ENCODE measurements at places on chromosomes 4 and X.

DNA sequence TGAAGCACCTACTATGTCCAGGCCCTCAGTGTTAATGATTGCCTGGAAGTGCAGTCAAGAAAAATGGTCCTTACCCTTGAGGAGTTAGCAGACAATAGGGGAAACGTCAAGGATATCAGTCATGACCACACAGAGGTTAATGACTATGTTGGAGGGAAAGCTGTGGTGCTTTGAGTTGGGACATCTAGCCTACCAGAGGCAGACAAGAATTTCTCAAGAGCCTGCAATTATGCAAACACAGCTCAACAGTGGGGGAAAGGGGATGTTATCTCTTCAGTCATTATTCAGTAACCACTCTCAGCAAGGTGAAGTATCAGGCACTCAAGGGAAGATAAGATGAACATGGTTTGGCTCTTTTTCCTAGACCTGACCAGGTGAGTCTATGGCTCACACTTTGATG is 7.0 kb upstream of the FGFBP1 start:
- H3K36me3 ChIP-seq, result no peaks in the 10 kb centered on the region
- no peak for DNase-seq
- H3K27me3 ChIP-seq, result no peaks in the 10 kb centered on the region
- no peak overlapping the region for H3K27ac ChIP-seq

DNA sequence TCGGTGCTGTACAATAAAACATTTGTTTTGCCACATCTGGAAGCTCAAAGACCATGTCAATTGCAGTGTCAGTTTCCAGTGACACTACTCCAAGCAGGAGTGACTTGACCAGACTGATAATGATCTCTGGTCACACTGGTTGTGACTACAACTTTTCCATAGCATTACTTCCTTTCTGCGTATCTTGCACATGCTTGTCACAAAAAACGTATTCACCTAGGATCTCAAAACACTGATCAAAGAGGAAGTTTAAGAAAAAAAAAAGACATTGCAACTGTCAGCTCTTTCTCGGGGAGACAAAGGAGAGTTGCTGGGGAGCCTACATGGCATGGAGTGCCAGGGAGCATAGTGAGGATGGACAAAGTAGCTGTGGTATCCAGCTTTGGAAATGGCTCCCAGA is 60.6 kb downstream of the OPHN1 start:
- H3K4me1 ChIP-seq, result no peaks in the 10 kb centered on the region
- H3K4me3 ChIP-seq, result no peak overlapping the region
- DNase-seq, result no peak
- no peaks in the 10 kb centered on the region for H3K27me3 ChIP-seq
- no peaks in the 10 kb centered on the region for H3K36me3 ChIP-seq

- H3K4me1 ChIP-seq, result peaks cover 11% of the 10 kb centered on the region
- peaks cover 28% of the 10 kb centered on the region for H3K36me3 ChIP-seq
- H3K27ac ChIP-seq, result no peak overlapping the region
These were observed 14.0 kb downstream of the RBMX start for GRCh38 chrX:136866337-136867095.

GRCh38 chrX:9149501-9150245 is 115.7 kb upstream of the FAM9B start:
- H3K4me3 ChIP-seq, result no peak overlapping the region
- H3K27me3 ChIP-seq, result no peaks in the 10 kb centered on the region
- H3K4me1 ChIP-seq, result no peaks in the 10 kb centered on the region
- no peaks in the 10 kb centered on the region for H3K36me3 ChIP-seq
- no peak for DNase-seq

DNA sequence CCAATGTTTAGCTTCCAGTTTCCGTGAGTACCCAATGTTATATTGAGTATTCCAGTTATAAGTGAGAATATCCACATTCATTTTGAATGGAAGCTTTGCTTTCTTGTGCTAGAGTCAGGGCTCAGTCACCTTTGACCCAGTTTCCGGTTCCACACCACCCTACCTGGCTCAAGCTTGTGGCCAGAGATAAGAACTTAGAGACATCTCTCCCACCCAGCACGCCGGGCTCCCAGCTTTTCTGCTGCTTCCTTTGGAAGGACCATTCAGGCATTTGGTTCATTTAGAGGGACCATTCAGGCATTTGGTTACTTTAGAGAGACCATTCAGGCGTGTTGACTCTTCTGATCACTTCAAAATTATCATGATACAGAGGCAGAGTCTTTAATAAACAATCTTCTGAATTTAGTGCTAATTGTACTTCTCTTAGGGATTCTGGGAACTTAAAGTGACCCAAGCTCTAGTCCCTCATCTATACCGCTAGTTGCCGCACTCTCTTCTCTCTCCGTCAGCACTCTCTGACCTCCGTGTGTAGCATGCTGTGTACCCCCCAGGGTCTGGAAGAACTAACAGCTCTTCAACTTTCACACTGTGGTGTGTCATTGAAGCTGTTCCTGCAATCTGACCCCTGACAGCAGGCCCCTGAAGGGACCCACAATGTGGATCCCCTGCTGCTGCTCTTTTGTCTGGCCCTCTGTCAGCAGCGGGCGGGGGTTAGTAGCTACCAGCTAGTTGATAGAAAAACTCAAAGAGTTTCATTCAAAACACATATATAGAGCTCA is 943.1 kb downstream of the ARAP2 start:
- no peak overlapping the region for H3K27ac ChIP-seq
- H3K36me3 ChIP-seq, result no peaks in the 10 kb centered on the region
- H3K27me3 ChIP-seq, result no peaks in the 10 kb centered on the region
- DNase-seq, result no peak

DNA sequence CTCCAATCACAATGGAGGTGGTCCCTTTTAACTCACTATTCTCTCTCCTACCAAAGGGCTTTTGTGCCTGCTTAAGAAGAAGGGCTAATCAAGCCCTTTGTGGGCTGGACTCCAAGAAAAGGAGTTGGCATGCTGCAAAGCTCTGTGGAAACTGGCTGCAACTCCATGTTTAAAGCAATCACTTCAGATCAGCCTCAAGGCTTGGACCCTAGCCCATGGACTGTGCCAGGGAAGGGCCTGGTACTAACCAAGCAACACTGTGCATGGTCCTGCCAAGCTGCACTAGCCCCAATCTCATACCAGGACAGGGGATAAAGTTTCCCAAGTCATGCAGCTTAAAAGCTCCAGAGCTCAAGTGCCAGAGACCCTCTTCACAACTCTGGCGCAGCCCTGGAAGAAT is 86.7 kb downstream of the ATP8A1 start:
- no peak overlapping the region for H3K27ac ChIP-seq
- no peak overlapping the region for H3K4me3 ChIP-seq
- H3K4me1 ChIP-seq, result peaks cover 9% of the 10 kb centered on the region
- H3K36me3 ChIP-seq, result no peaks in the 10 kb centered on the region

DNA sequence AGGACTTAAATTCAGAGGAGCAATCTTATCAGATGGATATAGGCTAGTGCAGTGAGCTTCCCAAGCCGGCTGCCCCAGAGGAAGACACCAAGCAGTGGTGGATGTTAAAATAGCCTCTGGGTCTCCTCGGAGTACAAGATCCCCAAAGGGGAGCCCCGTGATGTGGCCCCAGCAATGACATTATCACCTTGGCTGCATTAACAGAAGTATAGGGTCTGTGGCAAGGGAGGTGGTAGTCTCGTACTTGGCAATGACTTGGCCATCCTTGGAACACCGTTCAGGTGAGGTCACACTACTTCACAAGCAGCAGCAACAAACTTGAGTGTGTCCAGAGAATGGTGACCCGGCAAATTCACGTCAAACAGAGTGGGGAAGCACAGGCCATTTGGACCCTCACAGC is 67.8 kb downstream of the PSAPL1 start:
- no peak overlapping the region for H3K27ac ChIP-seq
- H3K4me3 ChIP-seq, result no peak overlapping the region
- DNase-seq, result no peak
- H3K27me3 ChIP-seq, result peaks cover 54% of the 10 kb centered on the region

DNA sequence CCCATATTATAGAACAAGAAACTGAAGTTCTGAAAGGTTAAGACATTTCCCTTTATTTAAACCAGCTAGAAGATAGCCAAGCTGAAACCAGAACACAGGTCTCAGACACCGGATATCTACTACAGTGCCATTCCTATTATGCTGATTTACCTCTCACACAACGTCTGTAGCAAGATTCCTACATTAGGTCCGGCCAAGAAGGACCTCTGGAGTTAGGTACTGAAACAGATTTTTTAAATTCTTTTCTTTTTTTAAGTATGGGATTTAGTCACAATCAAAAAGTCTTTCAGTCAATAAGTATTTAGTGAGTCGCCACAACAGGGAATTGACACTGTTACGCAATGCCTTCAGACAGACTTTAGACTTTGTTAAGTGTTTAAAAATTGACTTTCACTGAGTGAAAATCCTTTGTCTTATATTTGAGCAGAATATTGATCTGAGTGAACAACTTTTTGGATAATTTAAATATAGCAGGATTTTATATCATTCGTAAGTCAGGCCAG is 26.5 kb upstream of the SPANXN4 start:
- H3K27me3 ChIP-seq, result no peaks in the 10 kb centered on the region
- H3K4me3 ChIP-seq, result no peak overlapping the region
- no peak for DNase-seq
- H3K4me1 ChIP-seq, result no peaks in the 10 kb centered on the region
- no peak overlapping the region for H3K27ac ChIP-seq
- H3K36me3 ChIP-seq, result no peaks in the 10 kb centered on the region

- no peak overlapping the region for H3K27ac ChIP-seq
- H3K4me1 ChIP-seq, result no peaks in the 10 kb centered on the region
- no peaks in the 10 kb centered on the region for H3K27me3 ChIP-seq
- H3K4me3 ChIP-seq, result no peak overlapping the region
- H3K36me3 ChIP-seq, result no peaks in the 10 kb centered on the region
- DNase-seq, result no peak
These were observed 161.1 kb downstream of the FBXW7 start for GRCh38 chr4:152374606-152375285.

GRCh38 chrX:69932323-69932722 is 117.4 kb downstream of the AWAT2 start:
- no peak overlapping the region for H3K4me3 ChIP-seq
- no peaks in the 10 kb centered on the region for H3K27me3 ChIP-seq
- no peak for DNase-seq
- no peaks in the 10 kb centered on the region for H3K36me3 ChIP-seq

- H3K4me3 ChIP-seq, result no peak overlapping the region
- H3K4me1 ChIP-seq, result no peaks in the 10 kb centered on the region
- no peak overlapping the region for H3K27ac ChIP-seq
- no peaks in the 10 kb centered on the region for H3K27me3 ChIP-seq
- H3K36me3 ChIP-seq, result no peaks in the 10 kb centered on the region
These were observed 872.4 kb downstream of the C4orf33 start for GRCh38 chr4:129968366-129968765.

- H3K4me3 ChIP-seq, result no peak overlapping the region
- no peak overlapping the region for H3K27ac ChIP-seq
These were observed 64.0 kb downstream of the CCNG2 start for GRCh38 chr4:77220828-77221613.

- no peak overlapping the region for H3K27ac ChIP-seq
- H3K27me3 ChIP-seq, result no peaks in the 10 kb centered on the region
- no peaks in the 10 kb centered on the region for H3K36me3 ChIP-seq
- H3K4me1 ChIP-seq, result no peaks in the 10 kb centered on the region
These were observed 9.6 kb downstream of the DCX start for GRCh38 chrX:111402344-111402743.

DNA sequence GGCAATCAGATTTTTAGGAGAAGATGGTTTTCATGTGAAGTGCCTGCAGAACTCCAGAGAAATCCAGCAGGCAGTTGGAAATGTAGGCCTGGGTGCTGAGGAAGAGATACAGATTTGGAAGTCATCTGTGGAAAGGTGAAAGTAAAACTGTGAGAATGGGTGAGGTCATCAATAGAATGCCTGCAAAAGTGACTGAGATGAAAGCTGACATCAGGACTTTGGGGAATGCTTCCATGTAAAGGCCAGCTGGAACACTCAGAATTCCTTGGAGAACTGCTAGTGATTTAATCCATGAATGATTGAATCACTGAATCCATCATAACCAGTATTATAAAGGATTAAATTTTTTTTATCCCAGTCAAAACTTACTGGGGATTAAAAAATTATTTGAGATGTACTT is 124.5 kb upstream of the GIMD1 start:
- H3K4me1 ChIP-seq, result no peaks in the 10 kb centered on the region
- no peak for DNase-seq
- no peaks in the 10 kb centered on the region for H3K36me3 ChIP-seq
- no peaks in the 10 kb centered on the region for H3K27me3 ChIP-seq
- no peak overlapping the region for H3K4me3 ChIP-seq

GRCh38 chrX:119981286-119982070 is 37.9 kb upstream of the NKAP start:
- DNase-seq, result no peak
- no peaks in the 10 kb centered on the region for H3K27me3 ChIP-seq
- no peaks in the 10 kb centered on the region for H3K4me1 ChIP-seq
- H3K36me3 ChIP-seq, result no peaks in the 10 kb centered on the region
- H3K27ac ChIP-seq, result no peak overlapping the region

- no peak overlapping the region for H3K4me3 ChIP-seq
- no peak for DNase-seq
- no peaks in the 10 kb centered on the region for H3K36me3 ChIP-seq
- peak overlapping the region; percentile 33 for H3K27ac ChIP-seq
- H3K27me3 ChIP-seq, result no peaks in the 10 kb centered on the region
- H3K4me1 ChIP-seq, result peaks cover 92% of the 10 kb centered on the region
These were observed 80.1 kb downstream of the TMEM131L start for GRCh38 chr4:153546280-153546679.

- no peak overlapping the region for H3K27ac ChIP-seq
- H3K4me1 ChIP-seq, result peaks cover 35% of the 10 kb centered on the region
- no peak for DNase-seq
- no peak overlapping the region for H3K4me3 ChIP-seq
These were observed 51.1 kb downstream of the C4orf51 start for GRCh38 chr4:145731028-145731427.

GRCh38 chr4:36054694-36055422 is 189.5 kb downstream of the ARAP2 start:
- no peak overlapping the region for H3K4me3 ChIP-seq
- H3K36me3 ChIP-seq, result no peaks in the 10 kb centered on the region
- DNase-seq, result no peak
- H3K27ac ChIP-seq, result no peak overlapping the region

- no peak for DNase-seq
- H3K27ac ChIP-seq, result no peak overlapping the region
- no peaks in the 10 kb centered on the region for H3K36me3 ChIP-seq
These were observed 206.3 kb upstream of the ANXA3 start for GRCh38 chr4:78345237-78345636.

GRCh38 chr4:74311696-74312313 is 3.5 kb downstream of the EPGN start:
- no peak overlapping the region for H3K27ac ChIP-seq
- H3K27me3 ChIP-seq, result no peaks in the 10 kb centered on the region
- no peaks in the 10 kb centered on the region for H3K36me3 ChIP-seq

GRCh38 chr4:125590158-125590557 is 275.4 kb downstream of the FAT4 start:
- H3K4me3 ChIP-seq, result no peak overlapping the region
- no peaks in the 10 kb centered on the region for H3K4me1 ChIP-seq
- H3K27ac ChIP-seq, result no peak overlapping the region
- no peaks in the 10 kb centered on the region for H3K36me3 ChIP-seq

DNA sequence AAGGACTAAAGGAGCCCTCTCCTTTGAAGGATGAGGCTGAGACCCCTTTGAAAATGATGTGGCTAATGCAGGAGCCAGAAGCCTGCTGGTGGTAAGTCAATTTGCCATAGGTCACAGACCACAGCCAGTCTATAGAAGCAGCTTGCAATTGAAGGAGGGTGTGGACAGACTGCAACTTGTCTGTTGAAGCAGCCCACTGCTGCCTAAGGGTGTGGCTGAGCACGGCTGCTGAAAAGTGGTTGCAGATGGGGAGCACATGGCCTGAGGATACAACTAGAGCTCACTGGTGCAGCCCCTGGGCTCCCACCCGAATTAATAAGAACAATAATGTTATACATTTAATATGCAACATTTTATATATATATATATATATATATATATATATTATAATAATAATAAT is 11.4 kb upstream of the EXOC1L start:
- H3K36me3 ChIP-seq, result no peaks in the 10 kb centered on the region
- no peaks in the 10 kb centered on the region for H3K27me3 ChIP-seq
- H3K4me1 ChIP-seq, result no peaks in the 10 kb centered on the region
- H3K4me3 ChIP-seq, result no peak overlapping the region

Measured in tibial artery (tissue), 4 donors.